ENCODE measurements at places on chromosomes 2 and 18.

- no peak for DNase-seq
Observed at GRCh38 chr2:68698567-68699377, 35.8 kb upstream of the ARHGAP25 start.

DNA sequence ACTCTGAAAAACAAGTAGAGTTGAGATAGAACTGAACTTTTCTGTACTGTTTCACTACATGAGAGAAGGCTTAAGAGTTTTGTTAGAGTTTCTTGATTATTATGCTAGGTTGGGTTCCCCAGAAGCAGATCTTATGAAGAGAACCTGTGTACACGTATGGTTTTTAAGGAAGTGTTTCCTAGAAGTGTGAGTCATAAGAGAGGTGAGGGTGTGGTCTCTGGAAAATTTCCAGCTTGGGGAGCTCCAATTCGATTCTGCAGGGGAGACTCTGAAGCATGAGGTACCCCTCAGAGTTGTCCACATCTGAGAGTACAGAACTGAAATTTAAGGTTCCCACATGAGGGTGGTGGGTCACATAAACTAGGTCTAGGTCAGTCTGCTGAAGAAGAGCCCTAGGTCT lies 83.3 kb upstream of the MAP2 start:
- DNase-seq: peak; percentile 64

DNA sequence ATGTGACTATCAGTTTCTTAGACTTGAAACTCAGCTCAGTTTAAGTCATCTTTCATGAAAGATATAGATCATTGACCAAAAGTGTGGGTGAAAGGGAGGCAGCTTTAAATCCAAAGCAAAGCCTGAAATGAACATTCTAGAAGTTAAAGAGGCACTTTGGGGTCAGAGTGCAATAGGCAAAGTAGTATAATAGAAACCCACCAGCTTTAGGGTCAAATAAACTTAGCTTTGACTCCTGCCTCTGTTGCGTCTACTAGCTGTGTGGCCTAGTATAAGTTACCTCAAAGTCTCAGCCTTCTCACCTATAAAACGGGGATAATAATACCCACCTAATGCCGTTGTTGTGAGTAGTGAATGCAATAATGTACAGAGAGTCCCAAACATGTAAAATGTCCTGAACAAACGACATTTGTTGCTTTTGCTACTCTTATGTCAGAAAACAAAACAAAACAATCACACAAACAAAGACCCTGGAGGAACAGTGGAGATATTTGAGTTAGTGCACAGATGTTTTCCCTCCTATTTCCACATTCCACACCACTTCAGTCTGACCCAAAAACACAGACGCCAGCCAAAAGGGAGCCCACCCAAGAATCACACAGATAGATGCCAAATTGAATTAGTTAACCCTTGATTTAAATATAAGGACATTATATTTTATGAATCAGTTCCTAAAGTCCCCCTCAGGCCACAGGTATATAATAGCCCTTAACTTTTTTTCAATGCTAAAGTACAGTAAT lies 657.0 kb downstream of the ARHGAP15 start:
- no peak for DNase-seq

DNA sequence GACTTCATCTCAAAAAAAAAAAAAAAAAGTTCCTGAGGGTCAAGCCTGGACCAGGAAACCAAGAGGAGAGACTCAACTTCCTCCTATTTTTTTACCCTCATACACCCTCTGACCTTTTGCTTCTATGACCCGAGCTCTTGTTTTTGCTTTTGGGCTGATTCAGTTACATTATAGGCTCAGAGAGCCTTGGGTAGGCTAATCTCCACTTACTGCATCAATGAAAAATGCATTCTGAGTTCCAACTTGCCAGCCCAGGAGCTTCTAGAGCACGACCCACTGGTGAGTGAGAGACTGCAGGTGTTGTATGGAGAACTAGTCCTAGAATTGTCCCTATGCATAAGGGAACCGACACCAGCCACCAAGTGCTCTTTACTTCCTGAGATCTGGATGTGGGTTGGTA lies 91.1 kb downstream of the CABLES1 start:
- DNase-seq: peak; percentile 34

DNA sequence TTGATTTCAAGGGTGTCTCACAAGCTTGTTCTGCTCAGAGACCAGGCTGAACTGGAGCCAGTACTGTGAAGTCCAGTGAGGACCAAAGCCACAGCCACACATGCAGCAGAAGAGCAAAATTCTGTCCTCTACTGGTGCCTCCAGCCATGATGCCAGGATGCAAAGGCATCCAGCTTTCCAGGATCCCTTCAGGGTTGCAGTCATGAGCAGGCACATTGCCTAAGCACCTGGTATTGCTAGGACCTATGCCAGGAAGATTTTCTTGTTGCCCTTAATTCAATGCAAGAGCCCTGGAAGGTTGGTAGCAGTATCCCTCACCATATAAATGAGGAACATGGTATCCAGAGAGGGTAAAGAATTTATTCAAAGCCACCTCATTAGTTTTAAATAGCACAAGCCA lies 78.9 kb upstream of the CYRIA start:
- DNase-seq: no peak

- DNase-seq: no peak
Observed at GRCh38 chr2:42009657-42010580, 37.9 kb upstream of the PKDCC start.

DNA sequence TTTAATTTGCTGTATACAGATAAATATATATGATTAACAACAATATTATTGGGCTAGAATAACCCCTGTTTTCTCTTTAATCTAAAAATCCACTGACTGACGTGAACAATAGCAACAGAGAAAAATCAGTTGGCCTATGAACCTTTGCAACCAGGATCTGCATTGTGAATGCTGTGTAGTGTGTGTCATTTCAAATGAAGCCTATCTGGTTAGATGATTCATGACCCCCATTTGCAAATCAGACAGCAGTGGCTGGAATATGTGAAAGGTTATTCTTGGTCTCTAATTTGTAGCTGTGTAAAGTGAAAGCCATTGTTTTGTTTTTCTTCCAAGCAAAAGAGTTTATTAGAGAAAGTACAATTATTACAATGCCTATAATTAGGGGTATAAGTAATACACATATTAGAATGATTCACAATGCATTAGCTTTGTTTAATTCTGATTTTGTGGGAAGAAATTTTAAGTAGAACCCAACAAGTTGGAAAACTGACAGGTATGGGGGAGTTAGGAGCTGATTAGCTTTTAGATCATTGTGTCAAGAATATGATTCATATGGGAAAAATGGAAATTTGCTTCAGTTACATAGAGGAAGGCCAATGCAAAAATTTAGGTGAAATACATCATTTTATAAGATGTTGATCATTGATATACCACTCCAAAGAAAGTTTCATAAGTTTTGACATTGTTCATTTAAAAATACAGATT lies 1362.2 kb upstream of the TMEFF2 start:
- DNase-seq: peak; percentile 26

- DNase-seq: no peak
Observed at GRCh38 chr18:35376393-35376741, 770 bp downstream of the ZNF396 start.

DNA sequence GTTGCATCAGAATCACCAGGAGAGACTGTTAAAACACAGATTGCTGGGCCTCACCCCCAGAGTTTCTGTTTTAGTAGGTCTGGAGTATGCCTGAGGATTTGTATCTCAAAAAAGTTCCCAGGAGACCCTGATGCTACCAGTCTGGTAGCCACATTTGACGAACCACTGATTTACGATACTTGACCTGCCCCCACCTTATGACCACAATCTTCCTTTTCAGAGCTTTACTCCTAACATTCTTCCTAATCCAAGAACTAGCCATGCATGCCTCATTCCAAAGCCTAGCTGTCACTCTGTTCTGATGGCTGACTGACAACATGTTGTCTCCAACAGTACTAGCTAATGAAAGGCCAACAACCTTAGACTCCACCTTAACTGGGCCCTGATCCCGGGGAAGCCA lies 191.4 kb downstream of the MBD2 start:
- DNase-seq: no peak

- no peak for DNase-seq
Observed at GRCh38 chr2:216721141-216721540, 25.8 kb upstream of the IGFBP5 start.

DNA sequence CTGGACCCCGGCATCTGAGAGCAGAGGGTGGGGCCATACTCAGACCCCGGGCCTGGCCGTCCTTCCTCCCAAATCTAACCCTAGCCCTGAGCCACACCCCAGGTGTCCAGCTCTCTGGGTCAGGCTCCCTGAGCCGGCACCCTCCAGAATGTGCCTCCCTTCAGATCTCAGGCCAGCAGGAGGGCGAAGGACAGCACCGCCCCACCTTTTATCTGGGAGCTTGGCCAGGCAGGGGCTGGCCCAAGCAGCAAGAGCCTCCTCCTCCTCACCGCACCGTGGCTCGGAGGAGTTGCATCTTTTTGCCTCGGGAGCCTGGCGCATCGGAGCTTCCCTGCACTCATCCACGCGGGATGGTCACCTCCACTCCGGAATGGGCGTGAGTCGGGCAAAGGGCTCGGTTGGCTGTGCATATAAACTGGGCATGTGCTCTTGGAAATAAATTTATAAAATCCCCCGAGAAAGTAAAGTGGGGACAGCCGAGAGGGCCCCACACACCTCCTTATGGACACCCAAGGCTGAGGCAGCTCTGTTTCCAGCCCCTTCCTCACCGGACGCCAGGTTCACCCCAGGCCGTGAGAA lies 69.1 kb upstream of the CTDP1 start:
- no peak for DNase-seq

GRCh38 chr2:198135481-198135934 lies 331.1 kb downstream of the PLCL1 start:
- DNase-seq: no peak

GRCh38 chr2:111069722-111070121 lies 51.0 kb upstream of the BCL2L11 start:
- no peak for DNase-seq

- no peak for DNase-seq
Observed at GRCh38 chr2:145085612-145086011, 565.7 kb upstream of the ZEB2 start.

DNA sequence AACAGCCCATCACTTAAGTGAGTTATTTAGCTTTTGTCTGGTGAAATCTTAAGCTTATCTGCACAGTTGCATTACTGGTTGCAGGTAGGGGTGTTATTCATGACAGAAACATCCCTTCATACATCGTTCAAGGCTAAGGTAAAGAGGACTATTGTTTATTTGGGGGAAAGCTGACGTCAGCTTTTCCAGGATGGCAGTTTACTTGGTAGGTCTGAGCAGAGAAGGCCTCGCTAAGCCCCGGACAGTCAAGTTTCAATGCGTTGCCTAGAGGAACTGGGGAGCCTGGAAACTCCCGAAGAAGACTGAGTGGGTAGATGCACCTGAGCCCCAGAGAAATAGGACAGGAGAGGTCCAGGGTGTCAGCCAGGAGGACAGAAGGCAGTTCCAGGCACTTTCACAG lies 2.2 kb downstream of the RNU4ATAC start:
- peak; percentile 74 for DNase-seq

- DNase-seq: no peak
Observed at GRCh38 chr2:241736111-241736510, 1.7 kb downstream of the D2HGDH start.

DNA sequence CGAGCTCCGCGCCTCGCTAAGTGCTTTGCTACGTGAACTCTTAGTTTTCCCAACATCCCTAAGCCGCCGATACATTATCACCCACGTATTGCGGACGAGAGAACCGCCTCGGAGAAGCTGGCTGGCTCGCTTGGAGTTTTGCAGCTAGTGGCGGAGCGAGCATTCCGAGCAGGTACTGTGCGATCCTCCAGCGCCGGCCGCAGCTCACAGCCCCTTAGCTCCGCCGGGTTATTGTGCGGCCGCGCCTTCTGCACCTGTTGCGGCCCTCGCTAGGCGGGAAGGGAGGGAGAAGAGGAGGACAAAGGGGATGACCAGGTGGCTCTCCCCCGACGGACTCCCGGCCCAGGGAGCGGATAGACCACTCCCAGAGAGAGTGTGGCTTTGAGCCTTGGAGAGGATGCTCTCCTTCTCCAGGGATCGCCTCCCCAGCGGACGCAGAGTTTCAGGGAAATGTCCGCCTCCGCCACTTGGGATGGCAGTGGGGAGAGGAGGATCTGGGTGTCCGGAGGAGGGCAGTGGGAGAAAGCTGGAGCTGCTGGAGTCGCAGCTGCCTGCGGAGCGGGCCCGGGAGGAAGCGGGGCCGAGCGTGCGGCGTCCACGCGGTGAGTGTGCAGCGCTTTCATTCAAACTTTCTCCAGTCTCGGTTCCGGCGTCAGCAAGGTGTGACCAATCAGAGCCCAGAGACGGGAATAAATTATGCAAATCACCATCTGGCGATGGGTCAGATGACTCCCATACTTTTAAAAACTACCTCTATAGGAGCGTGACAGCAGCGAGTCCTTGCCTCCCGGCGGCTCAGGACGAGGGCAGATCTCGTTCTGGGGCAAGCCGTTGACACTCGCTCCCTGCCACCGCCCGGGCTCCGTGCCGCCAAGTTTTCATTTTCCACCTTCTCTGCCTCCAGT lies at the start of gene LIPG:
Gene LIPG, plus strand, starts transcription at position 769 of the 905 bp plus-strand sequence. CDS start 252 bp downstream, outside the sequence.
- peak; percentile 95 for DNase-seq

DNA sequence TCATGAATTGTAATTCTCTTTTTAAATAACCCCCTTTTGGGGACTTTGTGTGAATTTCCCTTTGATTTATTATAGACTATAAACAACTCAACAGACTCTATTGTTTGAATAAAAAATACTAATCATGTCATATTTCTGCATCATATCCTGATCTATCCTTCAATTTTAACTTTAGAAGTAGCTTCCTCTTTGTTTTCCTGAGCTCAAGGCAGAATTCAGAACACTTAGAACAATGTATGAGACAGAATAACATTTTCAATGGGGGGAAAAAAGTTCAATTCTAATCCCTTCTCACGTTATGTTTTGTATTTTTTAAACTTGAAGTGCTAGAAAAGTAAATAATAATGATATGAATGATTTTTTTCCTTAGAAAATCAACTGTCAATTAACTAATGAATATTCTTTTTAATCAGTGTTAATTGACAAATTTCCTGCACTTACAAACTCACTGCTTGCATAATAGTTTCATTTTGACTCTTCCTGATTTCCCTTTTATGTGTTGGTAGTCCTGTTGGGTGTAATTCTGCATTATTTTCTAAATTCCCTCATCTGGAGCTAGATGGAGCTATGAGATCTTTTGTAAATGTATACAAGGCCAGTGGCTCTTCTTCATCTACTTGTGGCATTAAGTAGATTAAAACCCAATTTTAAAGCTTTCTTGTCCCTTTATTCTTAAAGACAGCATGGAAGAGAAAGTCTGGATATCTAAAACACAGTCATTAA lies 326.1 kb downstream of the PARD3B start:
- DNase-seq: peak; percentile 58

DNA sequence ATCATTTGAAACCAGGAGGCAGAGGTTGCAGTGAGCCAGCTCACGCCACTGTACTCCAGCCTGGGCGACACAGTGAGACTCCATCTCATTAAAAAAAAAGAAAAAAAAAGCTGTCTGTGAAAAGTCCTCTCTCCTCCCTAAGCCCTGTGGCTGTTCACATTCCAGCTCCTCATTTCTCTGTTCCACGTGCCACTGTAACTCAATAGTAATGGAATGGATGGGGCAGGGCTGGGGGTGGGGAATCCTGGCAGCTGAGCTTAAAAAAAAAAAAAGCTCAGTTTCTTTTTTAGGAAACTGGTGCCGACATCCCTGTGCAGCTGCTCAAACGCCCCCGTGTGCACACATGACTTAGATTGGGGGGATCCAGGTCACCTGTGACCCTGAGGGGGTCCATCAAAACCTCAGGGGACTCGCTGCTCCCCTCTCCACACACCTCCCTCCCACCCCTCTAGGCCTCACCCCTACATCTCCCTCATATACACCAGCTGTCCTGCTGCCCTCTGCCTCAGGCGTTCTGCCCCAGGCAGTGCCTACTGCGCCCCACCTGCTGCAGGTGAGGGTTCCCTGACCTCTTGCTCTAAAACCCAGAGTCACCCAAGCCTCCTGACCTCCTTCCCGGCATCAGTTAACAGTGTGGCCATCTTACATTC lies 255.4 kb downstream of the AGAP1 start:
- no peak for DNase-seq

- DNase-seq: no peak
Observed at GRCh38 chr18:79982736-79983135, 5.6 kb downstream of the TXNL4A start.
